ENCODE measurements at places on chromosomes 6 and 20.

DNA sequence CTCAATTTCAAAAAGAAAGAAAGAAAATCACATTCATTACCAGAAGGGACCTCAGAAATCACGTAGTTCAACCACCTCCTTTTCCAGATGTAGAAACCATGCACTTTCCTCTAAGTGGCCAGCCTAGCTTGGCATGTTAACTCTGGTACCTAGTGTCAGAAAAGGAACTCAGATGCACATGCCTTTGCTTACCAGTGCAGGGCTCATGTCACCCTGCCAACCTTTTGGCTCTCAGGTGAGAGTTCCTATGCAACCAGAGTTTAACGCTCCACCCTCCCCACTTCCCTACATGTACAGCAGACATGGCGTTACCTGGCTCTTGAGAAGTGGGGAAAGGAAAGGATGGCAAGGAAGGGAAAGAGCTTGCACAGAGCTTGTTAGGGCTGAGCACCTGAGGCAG lies 16.3 kb upstream of the IL17F start:
- no peak for DNase-seq

DNA sequence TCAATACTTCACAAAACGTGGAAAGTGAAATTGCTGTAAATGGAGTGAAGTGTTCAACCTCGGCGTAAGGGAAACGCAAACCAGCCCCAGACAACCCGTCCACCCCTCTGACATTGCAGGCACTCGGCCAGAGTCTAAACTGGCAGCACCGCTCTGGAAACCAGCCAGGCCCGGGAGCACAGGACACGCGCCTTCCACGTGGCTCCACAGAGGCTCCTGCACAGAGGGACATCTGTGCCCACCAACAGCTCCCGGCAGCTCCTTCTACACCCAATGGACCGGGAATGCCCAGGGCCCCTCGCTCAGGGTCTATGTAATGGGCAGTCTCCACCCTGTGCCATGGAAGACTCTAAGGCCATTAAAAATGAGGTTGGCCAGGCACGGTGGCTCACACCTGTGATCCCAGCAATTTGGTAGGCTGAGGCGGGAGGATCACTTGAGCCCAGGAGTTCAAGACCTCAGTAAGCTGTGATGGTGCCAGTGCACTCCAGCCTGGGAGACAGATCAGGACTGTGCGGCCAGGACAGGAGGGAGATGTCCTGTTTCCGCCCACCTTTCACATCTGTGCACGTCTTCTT lies 3.4 kb upstream of the HELZ2 start:
- no peak for DNase-seq

- DNase-seq = no peak
Observed at GRCh38 chr6:7446619-7447325, 57.2 kb downstream of the RIOK1 start.

DNA sequence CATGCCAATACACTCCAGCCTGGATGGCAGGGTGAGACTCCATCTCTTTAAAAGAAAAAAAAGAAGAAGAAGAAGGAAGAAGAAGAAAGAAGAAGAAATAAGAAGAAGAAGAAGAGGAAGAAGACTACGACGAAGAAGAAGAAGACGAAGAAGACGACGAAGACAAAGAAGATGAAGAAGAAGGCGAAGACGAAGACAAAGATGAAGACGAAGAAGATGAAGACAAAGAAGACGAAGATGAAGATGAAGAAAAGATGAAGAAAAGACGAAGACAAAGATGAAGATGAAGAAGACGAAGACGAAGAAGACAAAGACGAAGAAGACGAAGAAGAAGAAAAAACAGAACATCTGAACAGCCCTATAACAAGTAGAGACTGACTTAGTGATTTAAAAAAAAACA lies 33.0 kb downstream of the TRPC4AP start:
- DNase-seq = no peak

- DNase-seq = peak; percentile 58
Observed at GRCh38 chr6:26249957-26250697, 114.9 kb upstream of the BTN3A2 start.

- DNase-seq = no peak
Observed at GRCh38 chr6:187210-187861, 105.0 kb upstream of the DUSP22 start.

DNA sequence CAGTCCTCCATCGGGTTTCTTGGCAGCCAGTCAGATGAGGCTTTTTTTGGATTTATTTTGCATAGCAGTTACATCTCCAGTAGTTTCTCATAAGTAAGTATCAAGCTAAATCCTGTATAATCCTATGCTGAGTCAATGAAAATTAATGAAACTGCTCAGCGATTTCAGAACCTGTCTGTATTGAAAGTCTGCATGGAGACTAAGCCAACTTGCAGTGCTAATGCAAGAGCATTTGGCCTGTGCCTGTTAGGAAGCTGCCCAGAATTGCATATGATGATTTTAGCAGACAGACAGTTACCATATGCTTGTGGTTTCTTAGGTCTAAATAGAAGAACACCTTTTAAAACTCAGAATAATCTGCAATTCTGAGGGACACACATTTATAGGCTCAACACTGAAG lies 25.2 kb upstream of the LRRN4 start:
- DNase-seq = no peak

DNA sequence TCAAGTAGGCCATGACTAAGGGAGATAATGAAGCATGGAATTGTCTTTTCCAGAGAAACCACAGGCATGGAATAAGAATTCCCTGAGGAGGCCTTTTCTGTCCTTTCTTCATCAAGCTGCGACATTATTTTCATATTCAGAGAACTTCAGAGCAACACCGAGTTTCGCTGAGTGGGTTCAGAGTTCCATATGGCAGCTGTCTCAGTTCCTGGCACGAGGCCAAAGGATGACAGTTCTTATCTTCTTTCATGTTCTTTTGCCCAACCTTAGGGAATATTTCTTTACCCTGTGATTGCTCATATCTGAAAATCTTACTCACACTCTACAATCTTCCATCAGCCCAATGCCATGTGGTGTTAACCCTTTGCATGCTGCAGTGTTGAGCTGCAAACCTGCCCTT lies 135.3 kb upstream of the BMP2 start:
- no peak for DNase-seq

- DNase-seq = peak; percentile 47
Observed at GRCh38 chr20:57396984-57397692, 5.9 kb downstream of the RBM38 start.

DNA sequence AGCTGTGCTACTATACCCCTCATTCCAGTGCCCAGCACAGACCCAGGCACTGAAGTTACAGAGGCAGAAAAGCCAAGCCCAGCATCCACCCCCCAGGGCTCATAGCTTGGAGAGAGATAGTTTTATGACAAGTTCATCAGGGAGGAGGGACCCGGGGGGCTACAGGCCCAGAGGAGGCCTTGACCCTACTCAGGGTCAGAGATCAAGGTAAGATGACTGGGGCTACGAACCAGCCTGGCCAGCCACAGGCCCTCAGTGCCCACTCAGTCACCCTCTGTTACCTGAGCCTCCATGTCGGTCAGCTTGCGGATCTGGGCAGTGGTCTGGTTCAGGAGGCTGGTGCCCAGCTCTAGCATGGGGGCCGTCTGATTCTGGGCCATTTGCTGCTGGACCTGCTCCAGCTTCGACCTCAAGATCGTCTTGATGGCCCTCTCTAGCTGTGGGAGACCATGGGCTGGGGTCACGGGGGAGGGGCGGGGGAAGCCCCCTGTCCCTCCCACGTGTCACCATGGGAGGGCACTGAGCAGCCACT lies 26.1 kb downstream of the ANGPT4 start:
- DNase-seq = no peak

DNA sequence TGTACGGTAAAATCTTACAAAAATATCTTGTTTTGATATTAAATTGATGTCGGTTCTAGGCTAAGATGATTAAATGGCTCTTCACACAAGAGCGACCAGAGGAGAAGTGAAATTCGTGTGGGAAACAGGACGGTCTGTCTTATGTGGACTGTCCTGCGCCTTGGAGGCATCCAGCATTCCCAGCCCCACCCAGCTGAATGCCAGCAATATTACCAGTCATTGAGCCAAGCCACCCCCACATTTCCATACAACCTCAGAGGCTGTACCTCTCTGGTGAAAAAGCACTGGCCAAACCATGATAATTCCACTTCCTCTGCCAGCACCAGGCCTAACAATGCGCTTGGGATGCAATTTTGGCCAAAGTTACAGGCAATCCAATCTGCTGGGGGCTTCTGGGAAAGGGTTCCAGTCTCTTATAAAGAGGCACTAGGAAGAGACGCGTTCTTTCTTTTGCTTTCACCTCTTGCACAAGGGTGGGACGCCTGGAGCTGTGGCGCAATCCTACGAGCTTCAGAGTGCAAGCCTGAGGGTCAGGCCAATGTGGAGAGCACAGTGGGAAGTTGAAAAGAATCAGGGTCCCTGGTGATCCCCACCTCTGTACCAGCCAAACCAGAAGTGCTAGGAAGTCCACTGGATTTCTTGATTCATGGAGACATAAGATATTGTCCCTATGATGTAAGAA lies 213.1 kb downstream of the PREX1 start:
- DNase-seq = no peak

- DNase-seq = no peak
Observed at GRCh38 chr20:60664106-60664505, 588.0 kb upstream of the CDH4 start.

GRCh38 chr6:56046576-56046975 lies 171.2 kb upstream of the BMP5 start:
- no peak for DNase-seq

DNA sequence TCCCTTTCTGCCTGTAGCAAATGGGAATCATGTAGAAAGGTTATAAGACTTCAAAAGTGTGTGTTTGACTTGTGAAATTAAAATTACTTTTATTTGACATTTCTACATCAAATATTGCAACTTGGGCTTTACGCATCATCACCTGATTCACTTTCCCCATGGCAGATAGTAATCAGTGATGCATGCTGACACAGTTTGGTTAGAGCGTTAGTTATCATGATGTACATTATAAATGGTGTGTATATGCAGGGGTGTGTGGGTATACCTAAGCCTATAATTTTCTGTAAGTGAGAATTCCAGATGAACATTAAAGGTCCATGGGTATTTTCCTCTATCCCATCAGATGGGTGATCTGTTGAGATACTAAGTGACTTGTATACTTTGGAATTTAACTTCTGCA lies 141.5 kb downstream of the KLHL32 start:
- DNase-seq = no peak

DNA sequence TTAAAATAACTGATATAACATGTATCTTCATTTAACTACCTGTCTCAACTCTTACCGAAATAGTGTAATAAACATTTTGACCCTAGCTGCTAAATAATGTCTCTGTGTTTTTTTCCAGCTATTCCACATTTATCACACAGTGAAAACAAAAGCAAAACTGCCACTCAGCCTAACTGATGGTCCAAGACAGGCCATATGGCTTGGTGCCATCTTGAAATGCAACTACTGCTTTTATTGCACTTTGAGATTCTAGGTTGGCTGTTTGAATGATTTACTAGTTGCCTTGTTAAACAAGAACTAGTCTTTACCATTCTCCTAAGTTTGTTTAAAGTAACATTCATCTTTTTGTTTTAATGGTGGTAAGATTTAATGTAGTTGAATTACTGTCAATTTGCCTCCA lies 739.8 kb downstream of the TFAP2A start:
- DNase-seq = no peak
